Pancreas (tissue), 10 donors: ENCODE measurements at places on chromosomes 7 and 10. TPM values are rescaled to one million over a fixed set of nuclear protein-coding genes. Genes with fewer than 3 reads are reported as not detected.
A peak's percentile ranks its signal among the peaks of the same experiment; 100 is the strongest.

The C7orf33 gene
- not detected for total RNA-seq

The SSC4D gene
- 3.6 TPM for total RNA-seq

The GRM8 gene
- total RNA-seq: 0.47 TPM

The MRPL43 gene
- total RNA-seq: 32.7 TPM

The TCAF2 gene
- total RNA-seq: 1.2 TPM

The SHLD2 gene
- total RNA-seq: 15.7 TPM

The PPP1R17 gene
- total RNA-seq: not detected

DNA sequence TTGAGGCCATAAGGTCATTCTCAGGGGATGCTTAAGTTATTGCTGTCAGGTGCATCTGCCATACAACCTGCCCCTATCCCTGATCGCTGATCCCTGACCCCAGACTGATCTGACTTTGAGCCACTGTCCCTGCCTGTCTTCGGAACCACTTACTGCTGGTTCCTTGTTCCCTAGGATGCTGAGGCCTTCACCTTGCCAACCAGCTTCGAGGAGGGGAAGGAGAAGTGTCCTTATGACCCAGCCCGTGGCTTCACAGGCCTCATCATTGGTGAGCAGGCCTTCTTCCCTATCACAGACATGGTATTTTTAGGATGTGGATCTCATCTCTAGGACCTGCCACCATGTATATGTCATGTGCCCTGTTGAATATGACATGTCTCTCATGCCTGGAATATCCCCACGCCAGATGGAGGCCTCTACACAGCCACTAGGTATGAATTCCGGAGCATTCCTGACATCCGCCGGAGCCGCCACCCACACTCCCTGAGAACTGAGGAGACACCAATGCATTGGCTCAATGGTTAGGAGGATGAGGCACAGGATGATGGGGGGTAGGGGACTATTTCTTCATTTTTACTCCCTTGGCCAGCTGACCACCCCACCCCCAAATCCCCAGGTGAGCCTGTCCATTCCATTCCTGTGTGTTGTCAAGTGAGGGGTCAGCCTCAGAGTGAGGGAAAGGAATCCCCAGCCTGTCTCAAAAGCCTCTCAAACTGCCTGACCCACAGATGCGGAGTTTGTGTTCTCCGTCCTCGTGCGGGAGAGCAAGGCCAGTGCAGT, 9.0 kb downstream of the MRPL43 start:
- no peak overlapping the region for H3K4me3 ChIP-seq
- H3K27ac ChIP-seq: no peak overlapping the region
- H3K36me3 ChIP-seq: no peaks in the 10 kb centered on the region
- no peak for DNase-seq
- no peaks in the 10 kb centered on the region for H3K27me3 ChIP-seq
- no peaks in the 10 kb centered on the region for H3K4me1 ChIP-seq

GRCh38 chr10:67114945-67115344, 189.1 kb downstream of the LRRTM3 start:
- H3K27me3 ChIP-seq: no peaks in the 10 kb centered on the region
- H3K4me3 ChIP-seq: no peak overlapping the region
- no peak for DNase-seq
- H3K4me1 ChIP-seq: peaks cover 2% of the 10 kb centered on the region

- H3K4me1 ChIP-seq: peaks cover 26% of the 10 kb centered on the region
- H3K4me3 ChIP-seq: no peak overlapping the region
- H3K27ac ChIP-seq: peak overlapping the region; percentile 66
- no peaks in the 10 kb centered on the region for H3K27me3 ChIP-seq
Observed at GRCh38 chr10:114429581-114430335, 25.5 kb upstream of the AFAP1L2 start.

DNA sequence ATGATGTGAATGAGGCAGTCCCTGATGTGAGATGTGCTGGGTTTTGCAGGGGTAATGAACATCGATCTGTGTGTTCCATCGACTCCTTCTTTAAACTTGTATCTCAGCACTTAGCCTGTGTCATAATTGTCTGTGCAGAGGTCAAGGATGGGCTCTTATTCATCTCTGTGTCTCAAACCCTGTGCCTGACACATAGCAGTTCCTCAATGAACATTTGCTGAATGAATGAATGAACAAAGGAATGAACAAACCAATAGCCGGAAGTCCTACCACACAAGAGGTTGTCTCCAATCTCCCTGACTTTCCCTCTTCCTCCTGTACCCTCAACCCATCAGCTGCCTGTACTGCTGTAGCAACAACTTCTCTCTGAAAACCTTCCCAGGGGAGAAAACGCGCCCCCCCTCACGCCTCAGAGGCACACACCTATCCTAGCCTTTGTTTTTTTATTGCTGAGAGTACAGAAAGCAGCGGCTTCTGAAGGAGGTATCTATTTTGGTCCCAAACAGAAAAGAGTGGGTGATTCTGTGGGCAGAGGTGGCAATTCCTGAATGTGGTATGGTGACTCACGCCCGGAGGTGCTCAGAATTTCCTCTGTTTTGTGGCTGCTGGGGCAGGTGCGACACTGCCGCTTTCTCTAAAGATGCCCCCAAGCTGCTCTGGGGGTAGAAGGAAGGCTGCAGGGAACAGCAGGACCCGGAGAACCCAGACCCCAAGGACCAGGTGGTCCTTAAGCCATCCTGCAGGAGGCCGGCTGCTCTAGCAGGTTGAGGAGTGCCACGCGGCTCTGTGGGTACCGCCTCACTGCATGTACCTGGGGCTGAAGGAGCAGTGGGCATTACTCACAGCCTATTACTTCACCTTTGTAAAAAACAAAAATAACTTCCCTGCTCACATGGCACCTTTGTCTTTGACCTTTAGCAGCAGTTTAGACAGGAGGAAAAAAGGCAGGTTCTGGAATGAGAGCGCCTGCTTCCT, 9.6 kb downstream of the IL2RA start:
- no peak overlapping the region for H3K4me3 ChIP-seq
- no peaks in the 10 kb centered on the region for H3K27me3 ChIP-seq
- DNase-seq: no peak
- no peaks in the 10 kb centered on the region for H3K4me1 ChIP-seq

DNA sequence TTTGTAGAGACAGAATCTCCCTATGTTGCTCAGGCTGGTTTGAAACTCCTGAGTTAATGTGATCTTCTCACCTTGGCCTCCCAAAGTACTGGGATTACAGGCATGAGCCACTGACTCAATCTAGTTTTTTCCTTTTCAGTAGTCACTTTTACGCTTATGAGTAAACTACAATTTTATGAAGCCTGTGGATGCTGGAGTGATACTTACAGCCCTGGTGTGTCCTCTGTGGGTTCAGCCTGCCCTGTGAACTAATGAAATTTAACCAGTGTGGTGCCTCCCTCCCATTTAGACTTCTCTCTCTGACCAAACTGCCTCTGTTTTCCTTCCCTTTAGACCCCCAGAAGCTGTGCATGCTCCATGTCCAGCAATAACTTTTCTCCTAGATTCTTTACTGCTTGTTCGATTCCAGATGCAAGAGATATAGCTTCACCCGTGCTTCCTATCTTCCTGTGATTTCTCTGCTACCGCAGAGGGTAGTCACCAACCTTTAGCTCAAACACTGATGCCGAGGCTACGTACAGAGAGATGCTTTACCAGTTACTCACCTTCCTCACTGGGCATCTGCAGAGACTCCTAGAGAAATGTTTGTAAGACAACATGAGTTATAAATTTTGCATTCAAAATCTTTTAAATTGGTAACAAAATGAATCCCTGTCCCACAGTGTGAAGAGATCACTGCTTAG, 90.8 kb downstream of the KIAA1217 start:
- H3K4me3 ChIP-seq: no peak overlapping the region
- no peak overlapping the region for H3K27ac ChIP-seq
- no peaks in the 10 kb centered on the region for H3K36me3 ChIP-seq
- no peak for DNase-seq
- no peaks in the 10 kb centered on the region for H3K27me3 ChIP-seq

GRCh38 chr10:121774813-121775212, 153.0 kb downstream of the ATE1 start:
- DNase-seq: no peak
- H3K27me3 ChIP-seq: no peaks in the 10 kb centered on the region
- peaks cover 10% of the 10 kb centered on the region for H3K4me1 ChIP-seq
- H3K27ac ChIP-seq: no peak overlapping the region

DNA sequence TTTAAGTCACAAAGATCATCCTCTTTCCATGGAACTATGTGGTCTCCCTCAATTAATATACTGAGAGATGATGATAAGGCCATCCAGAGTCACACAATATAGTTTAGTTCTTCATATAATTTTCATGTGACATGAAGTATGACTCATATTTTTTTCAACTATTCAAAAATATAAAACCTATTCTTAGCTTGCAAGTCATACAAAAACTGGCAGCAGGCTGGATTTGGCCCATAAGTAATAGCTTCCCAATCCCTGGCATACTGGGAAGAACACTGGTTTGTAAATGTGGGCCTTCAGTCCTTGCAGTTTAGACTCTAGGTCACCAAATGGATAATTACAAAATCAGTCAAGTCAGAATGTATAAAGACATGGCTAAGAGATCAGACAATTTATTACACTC, 356.6 kb downstream of the PPP1R3A start:
- no peaks in the 10 kb centered on the region for H3K27me3 ChIP-seq
- no peak overlapping the region for H3K27ac ChIP-seq
- H3K4me1 ChIP-seq: no peaks in the 10 kb centered on the region
- DNase-seq: no peak
- H3K36me3 ChIP-seq: no peaks in the 10 kb centered on the region

- H3K4me1 ChIP-seq: peaks cover 11% of the 10 kb centered on the region
- H3K36me3 ChIP-seq: no peaks in the 10 kb centered on the region
- H3K27ac ChIP-seq: peak overlapping the region; percentile 90
- peak; percentile 23 for DNase-seq
- peak overlapping the region; percentile 83 for H3K4me3 ChIP-seq
Observed at GRCh38 chr7:30029696-30030095, 1.5 kb downstream of the PLEKHA8 start.

- H3K36me3 ChIP-seq: peaks cover 21% of the 10 kb centered on the region
- no peaks in the 10 kb centered on the region for H3K27me3 ChIP-seq
- DNase-seq: no peak
- H3K4me3 ChIP-seq: no peak overlapping the region
Observed at GRCh38 chr10:73759512-73760115, 15.4 kb downstream of the SEC24C start.

DNA sequence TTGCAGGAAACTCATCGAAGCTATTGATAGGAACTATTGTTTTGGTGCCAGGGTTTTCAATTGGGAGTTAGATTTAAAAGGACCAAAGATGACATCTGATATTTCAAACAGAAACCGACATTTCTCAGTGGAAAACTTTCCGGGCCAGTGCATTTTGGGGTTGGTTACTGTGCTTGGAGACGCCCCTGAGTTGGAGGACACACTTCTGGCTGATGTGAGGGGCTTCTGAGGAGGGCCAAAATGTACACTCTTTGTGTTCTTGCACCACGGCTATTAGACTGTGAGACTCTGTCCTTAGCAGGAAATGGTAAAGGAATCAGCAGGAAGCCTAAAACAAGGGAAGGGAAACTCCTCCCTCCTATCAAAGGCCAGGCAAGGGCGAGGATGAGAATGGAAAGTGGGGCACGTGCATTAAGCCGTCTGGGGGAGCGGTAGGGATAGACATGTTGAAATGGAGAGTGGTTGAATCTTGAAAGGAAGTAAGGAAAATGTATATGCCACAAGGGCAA, 1.8 kb upstream of the SRGN start:
- H3K4me1 ChIP-seq: no peaks in the 10 kb centered on the region
- DNase-seq: no peak
- no peak overlapping the region for H3K27ac ChIP-seq
- H3K36me3 ChIP-seq: no peaks in the 10 kb centered on the region

DNA sequence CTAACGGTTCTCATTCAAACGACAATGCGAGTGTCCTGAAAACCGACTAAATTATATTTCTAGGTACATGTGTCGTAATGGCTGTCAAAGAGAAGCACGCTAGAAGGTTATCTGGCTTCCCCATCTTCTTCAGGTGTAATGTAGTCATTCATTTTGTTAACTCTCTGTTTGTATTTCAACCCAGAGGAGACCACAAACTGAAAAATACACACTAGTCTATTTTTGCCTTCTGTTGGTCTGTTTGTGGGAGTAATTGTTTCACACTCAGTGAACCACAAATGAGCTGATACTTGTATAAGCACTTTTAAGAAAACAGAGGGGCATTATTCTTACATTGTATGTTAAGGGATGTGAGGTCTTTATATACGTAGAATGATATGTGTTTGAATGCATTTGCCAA, 305.9 kb downstream of the GATA3 start:
- no peaks in the 10 kb centered on the region for H3K4me1 ChIP-seq
- H3K4me3 ChIP-seq: no peak overlapping the region
- H3K27me3 ChIP-seq: no peaks in the 10 kb centered on the region
- no peak for DNase-seq
- H3K27ac ChIP-seq: no peak overlapping the region

GRCh38 chr7:140655511-140656408, 15.1 kb upstream of the DENND2A start:
- H3K4me1 ChIP-seq: peaks cover 5% of the 10 kb centered on the region
- peak; percentile 53 for DNase-seq

GRCh38 chr7:101947899-101948298, 130.5 kb downstream of the CUX1 start:
- no peak overlapping the region for H3K4me3 ChIP-seq
- DNase-seq: peak; percentile 28
- no peaks in the 10 kb centered on the region for H3K36me3 ChIP-seq
- no peaks in the 10 kb centered on the region for H3K4me1 ChIP-seq
- H3K27me3 ChIP-seq: no peaks in the 10 kb centered on the region

- H3K36me3 ChIP-seq: no peaks in the 10 kb centered on the region
- no peak overlapping the region for H3K27ac ChIP-seq
- H3K4me1 ChIP-seq: no peaks in the 10 kb centered on the region
- no peak overlapping the region for H3K4me3 ChIP-seq
- DNase-seq: no peak
Observed at GRCh38 chr10:100318207-100318606, 11.8 kb downstream of the PKD2L1 start.

DNA sequence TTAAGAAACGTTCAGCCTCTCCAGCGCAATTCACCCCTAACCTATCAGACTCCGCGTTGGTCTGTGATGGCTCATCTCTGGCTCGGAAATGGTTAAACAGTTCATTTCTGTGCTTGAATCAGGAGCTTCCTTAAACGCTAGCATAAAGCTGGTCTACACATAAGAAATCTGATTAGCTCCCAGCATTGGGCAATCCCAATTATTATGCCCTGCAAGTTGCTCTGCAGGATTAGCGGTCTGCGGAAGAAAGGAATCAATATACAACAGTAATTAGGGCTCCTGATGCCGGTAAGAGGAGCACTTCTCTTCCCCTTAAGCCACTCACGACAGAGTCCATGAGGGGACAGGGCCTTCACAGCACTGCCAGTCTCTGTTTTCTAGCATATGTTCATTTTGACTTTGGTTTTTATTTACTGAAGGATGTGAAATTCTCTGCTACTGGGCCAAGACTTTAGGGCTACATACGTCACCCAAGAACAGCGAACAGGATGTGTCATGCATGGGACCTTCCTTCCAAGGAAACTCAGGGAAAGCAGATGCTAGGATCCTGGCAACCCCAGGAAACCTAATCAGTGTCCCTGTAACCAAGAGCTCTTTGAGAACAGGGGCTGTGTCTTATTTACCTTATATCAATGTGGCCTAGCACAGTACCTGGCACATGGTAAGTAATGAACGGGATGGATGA, 324.4 kb downstream of the KCNMA1 start:
- H3K36me3 ChIP-seq: no peaks in the 10 kb centered on the region
- H3K27ac ChIP-seq: no peak overlapping the region
- no peaks in the 10 kb centered on the region for H3K27me3 ChIP-seq
